ENCODE measurements at places on chromosomes 16 and 17.

- no peak for DNase-seq
These were observed 57.1 kb downstream of the HELZ start for GRCh38 chr17:67187927-67188326.

GRCh38 chr16:8796469-8797363 lies 723 bp downstream of the TMEM186 start:
- no peak for DNase-seq

DNA sequence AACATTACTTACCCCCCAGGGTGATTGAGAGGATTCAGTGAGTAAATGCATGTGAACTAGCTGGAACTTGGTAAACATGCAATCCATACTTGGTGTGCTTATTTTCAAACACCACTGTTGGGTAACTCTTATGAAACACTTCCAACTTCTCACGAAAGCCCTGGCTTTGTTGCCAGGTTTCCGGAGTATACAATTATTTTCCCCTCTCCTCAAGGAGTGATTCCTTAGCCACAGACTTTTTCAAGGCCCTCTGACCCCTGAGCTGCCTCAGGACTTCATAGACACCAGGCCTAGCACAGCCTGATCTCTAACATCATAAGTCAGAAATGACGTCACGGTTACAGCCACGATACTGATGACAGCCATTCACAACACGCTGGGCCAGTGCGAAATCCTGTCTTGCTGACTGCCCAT lies 27.6 kb downstream of the HSD17B2 start:
- no peak for DNase-seq

- DNase-seq = no peak
These were observed 298.4 kb upstream of the SALL1 start for GRCh38 chr16:51449441-51449840.

GRCh38 chr16:81615833-81616232 lies 163.3 kb upstream of the PLCG2 start:
- DNase-seq = no peak

- DNase-seq = peak; percentile 37
These were observed 1.3 kb downstream of the RBBP6 start for GRCh38 chr16:24540602-24541210.

GRCh38 chr17:30422171-30422570 lies 43.4 kb downstream of the CPD start:
- DNase-seq = no peak

DNA sequence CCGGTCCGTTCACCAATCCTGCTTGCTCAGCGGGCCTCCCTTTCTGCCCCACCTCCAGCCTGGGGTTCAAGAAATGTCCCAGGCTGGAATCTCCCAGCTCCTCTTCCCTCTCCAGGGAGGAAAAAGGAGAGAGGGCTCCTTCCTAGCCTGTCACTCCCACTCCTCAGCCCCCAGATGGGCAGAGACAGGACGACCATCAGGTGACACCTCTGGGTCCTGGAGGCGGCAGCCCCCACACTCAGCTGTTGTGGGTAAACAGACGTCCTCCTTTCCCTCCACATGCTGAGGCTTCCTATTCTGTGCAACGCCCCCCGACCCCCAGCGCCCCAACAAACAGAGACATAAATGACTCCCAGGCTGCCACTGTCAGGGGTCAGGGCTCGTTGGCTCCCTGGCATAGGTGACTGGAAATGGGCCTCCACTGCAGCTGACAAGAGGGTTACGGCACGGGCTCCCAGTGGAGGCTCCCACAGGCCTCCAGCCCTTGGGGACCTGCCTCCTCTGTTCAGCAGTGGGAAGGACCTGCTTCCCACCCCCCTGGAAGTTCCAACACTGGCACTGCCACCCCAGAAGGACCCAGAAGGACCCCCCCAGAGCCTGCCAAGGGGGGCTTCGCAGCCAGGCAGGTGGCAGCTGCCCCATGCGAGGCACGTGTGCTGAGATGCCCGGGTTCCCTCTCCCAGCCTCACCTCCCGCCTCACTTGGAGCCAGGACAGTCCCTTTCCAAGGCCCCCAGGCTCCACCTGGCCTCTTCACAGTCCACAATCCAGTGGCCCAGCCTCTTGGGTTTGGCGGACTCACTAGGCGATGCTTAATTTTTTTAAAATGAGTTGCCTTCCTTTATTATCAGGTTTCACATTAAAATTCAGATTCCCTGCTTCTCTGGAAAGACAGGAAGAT lies 232.3 kb downstream of the KATNIP start:
- DNase-seq = no peak

GRCh38 chr17:6269478-6269877 lies 165.4 kb downstream of the AIPL1 start:
- DNase-seq = peak; percentile 51

- DNase-seq = peak; percentile 33
These were observed 90.6 kb upstream of the CDH5 start for GRCh38 chr16:66275775-66276428.

DNA sequence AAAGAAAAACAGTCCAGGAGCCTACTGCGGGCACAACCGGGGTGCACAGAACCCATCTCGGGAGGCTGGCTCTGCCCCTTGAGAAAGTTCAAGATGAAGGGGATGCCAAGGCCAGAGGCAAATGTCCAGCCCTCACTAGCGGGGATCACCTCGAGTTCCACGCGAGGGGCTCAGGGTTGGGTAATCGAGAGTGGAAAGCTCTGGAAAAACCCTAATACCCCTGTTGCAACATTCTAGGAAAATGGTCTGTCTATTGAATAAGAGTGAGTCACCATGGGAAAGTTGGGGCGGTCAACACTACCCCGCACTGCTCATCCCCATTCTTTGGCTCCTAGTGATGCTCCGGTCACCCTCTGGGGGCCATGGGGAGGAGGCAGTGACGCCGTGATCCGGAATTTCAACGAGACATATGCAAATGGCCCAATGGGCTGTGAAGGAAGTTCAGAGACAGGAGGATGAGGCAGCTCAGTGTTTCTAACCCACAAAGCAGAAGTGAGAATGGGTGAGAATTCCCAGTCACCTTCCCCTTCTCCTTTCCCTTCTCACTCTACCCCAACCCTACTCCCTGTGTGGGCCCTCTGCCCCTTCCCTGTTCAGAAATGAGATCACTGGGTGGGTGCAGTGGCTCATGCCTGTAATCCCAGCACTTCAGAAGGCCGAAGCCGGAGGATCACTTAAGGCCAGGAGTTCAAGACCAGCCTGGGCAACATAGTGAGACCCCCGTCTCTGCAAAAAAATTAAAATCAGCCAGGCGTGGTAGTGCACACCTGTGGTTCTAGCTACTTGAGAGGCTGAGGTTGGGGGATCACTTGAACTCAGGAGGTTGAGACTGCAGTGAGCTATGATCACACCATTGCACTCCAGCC lies 22.4 kb downstream of the SOCS3 start:
- no peak for DNase-seq

DNA sequence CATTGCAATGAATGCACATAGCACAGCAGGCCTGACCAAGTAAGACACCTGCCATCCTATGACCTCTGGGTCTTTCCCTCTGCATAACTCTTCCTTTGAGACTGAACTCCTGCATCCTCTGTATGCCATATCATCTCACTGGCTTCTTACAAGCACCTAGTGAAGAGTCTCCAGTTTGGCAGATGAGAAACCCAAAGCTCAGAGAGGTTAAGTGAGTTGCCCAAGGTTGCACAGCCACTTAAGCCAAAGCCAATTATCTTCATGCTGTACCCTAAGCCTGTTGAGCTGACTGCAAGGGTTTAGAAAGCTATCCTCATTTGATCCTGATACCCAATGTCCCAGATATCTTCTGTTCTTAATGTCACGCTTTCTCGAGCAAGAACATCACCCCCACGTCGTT lies 35.2 kb downstream of the TMEM186 start:
- DNase-seq = no peak

DNA sequence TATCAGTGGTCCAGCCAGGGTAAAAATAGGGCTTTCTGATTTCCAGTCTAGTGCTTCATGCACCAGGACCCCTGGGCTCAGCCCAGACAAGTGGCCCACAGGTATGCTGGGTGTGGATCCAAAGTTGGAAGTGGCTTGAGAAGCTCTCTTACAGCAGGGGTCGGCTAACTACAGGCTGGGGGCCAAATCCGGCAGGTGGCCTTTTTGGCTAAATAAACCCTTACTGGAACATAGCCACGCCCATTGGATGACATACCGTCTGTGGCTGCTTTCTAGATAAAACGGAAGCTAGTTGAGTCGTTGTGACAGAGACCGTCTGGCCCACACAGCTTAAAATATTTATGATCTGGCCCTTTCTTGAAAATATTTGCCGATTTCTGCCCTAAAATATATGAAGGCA lies 119.0 kb upstream of the CDC42EP4 start:
- DNase-seq = peak; percentile 49

DNA sequence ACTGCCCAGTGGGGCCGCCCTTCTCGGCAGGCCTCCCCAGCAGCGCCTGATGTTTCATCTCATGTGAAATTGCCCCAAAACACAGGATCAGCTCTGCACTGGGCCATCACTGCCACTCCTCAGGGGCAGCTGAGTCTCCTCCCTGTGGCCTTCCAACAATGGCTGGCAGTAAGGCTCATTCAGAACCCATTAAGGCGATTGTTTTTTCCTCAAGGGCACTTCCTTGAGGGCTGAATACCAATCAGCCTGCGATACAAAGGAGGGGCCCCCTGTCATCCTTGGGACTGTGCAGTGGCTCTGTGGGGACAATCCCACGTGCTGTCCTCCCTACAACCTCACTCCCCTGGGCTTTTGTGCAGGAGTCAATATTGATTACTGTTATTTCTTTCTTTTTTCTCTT lies 47.5 kb downstream of the XYLT1 start:
- no peak for DNase-seq

DNA sequence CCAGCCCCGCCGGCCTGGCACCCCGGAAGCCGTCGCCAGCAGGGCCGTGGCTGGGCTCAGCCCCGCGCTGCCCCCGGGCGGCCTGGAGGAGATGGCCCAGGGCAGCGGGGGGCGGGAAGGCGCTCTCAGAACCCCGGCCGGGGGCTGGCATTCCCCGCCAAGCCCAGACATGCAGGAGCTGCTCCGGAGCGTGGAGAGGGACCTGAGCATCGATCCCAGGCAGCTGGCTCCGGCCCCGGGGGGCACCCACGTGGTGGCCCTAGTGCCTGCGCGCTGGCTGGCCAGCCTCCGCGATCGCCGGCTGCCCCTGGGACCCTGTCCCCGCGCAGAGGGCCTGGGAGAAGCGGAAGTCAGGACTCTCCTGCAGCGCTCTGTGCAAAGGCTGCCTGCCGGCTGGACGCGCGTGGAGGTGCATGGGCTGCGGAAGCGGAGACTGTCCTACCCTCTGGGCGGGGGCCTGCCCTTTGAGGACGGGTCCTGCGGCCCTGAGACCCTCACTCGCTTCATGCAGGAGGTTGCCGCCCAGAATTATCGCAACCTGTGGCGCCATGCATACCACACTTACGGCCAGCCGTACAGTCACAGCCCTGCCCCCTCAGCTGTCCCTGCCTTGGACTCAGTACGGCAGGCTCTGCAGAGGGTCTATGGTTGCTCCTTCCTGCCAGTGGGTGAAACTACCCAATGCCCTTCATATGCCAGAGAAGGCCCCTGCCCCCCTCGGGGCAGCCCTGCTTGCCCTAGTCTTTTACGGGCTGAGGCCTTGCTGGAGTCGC lies 551 bp downstream of the WDR81 start:
- DNase-seq = no peak

DNA sequence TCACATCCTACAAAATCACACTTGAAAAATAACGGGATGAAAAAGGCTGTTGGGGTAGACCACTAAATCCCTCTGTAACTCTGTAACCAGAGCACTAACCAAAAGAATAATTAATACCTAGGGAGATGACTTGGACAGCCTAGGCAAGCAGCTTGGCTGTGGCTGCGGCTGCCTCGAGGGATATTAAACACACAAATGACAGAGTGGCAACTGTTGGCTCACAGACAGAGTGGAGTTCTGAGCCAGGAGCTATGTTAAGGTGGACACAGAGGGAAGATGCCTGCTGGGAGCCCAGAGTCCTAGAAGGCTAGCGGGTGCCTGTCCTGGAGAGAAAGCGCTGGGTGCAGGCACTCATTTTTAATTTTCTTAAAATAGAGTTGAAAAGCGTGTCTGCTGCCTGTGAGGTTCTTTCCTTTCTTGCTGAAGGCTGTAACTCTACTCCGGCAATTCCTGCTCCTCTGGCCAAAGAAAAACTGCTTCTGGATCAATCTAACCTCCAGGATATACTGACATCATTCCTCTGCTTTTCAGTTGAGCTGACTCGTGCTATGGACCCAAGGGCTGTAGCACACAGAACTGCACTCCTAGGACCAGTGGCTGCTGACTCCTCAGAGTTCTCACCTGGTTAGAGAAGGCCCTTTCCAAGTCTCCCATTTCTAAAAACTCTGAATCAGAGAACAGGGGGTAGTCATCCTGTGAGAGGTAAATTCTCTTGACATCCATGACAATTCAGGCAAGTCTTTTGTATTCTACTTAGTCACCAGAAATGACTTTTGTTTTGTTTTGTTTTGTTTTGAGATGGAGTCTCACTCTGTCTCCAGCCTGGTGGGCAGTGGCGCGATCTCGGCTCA lies 147.9 kb downstream of the STX8 start:
- no peak for DNase-seq

- no peak for DNase-seq
These were observed 89.7 kb downstream of the MGAT5B start for GRCh38 chr17:76957678-76958464.

DNA sequence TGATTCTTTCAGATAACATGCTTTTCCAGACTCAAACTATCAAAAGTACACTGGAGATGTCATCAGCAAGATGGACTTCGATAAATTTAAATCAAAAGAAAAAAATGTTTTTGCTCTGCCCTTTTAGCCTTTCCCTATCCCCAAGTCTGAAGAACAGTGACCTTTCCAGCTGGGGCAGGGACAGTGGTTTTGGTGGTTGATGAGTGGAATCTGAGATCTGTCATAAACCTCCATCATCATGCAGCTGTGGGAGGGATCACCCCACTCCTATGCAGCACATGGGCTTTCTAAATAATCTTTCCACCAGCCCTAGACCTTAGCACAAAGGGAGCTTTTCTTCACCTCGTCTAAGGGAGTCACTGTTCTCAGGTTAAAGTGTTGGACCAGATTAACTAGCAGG lies 869.5 kb upstream of the SOX9 start:
- DNase-seq = no peak

DNA sequence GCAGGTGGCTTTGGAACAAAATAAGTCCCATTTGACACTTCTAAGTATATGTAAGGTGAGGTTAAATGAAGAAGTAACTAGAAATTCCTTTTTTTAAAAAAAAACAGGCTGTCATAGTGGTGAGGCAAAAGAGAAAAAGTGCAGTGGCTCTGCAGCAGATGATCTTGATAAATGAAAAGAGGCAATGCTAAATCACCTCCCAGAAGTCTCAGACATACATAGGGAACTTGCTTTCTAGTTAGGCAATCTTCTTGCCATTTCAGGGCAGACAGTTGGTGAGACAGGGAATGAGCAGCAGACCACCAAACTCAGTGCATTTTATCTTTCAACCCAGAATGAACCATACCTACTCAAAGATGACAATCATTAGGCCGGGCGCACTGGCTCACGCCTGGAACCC lies 90.8 kb downstream of the MYO1D start:
- no peak for DNase-seq

- DNase-seq = no peak
These were observed 174.0 kb upstream of the CIBAR2 start for GRCh38 chr16:85286066-85286831.

- no peak for DNase-seq
These were observed 45.9 kb downstream of the C16orf95 start for GRCh38 chr16:87271256-87271655.

Data from activated CD8-positive, alpha-beta T cell treated with anti-CD3 and anti-CD28 coated beads for 36 hours (primary cell).